ENCODE measurements at places on chromosomes 7 and 10.

DNA sequence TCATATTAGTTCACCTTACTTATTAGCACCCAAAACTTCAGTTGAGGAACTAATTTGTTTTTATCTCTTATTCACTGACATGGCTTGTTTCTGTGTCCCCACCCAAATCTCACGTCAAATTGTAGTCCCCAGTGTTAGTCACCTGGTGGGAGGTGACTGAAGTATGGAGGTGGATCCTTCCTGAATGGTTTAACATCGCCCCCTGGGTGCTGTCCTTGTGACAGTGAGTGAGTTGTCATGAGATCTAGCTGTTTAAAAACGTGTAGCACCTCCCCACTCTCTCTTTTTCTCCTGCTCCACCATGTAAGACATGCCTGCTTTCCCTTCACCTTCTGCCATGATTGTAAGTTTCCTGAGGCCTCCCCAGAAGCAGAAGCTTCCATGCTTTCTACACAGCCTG is 75.0 kb upstream of the HECTD2 start:
- no peak for DNase-seq

DNA sequence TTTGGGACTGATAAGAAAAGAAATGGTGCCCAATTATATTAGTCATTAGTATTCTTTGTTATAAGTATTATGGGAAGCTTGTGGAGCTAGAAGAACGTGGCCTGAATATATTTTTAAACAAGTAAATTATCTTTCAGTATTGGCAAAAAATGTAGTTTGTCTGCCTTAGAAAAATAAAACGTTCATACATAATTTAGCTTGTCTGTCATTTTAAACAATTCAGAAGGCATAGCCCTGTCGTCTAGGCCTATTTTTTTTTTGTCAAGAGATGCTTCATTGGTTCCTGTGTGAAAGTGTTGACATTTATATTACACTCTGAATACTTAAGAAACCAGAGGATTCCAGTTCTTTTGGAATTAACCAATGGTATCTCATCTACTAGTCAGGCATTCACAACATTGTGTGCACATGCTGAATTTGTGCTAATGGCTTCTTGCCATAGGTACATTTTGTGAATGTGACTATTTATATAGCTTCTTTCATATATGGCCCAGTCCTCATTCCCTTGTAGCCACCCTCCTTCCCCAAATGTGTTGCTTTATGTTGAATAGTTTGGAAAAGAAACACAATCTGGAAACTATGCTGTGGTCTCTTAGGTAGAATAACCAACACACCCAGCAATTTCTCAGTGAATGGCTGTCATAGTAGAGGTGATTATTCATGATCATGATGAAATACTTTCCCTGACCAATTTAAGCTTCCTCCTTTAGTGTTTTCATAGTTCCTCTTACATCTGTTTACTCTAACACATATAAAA is 435.8 kb downstream of the EXOC4 start:
- DNase-seq = no peak

- no peak for DNase-seq
These were observed 168.5 kb upstream of the C7orf33 start for GRCh38 chr7:148422030-148422429.

- DNase-seq = no peak
These were observed 33.4 kb downstream of the TAS2R41 start for GRCh38 chr7:143510854-143511592.

DNA sequence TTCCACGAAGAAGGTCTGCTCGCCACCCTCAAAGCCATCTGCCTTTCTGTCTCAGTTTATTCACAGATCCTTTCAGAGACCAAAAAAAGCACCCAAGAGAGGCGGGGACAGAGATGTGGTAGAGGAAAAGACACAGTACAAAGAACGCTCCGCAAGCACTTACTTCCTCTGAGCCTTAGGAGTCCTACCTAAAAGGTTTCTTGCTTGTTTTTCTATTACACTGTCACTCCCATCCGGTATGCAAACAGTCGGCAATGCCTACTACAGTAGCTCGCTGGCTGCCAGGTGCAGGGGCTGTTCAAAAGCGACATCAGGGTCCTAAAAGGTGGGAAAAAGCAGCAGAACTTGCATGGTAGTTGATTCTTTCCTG is 816 bp downstream of the TECPR1 start:
- peak; percentile 48 for DNase-seq

GRCh38 chr7:151633516-151633812 is 113.8 kb upstream of the RHEB start:
- DNase-seq = no peak

DNA sequence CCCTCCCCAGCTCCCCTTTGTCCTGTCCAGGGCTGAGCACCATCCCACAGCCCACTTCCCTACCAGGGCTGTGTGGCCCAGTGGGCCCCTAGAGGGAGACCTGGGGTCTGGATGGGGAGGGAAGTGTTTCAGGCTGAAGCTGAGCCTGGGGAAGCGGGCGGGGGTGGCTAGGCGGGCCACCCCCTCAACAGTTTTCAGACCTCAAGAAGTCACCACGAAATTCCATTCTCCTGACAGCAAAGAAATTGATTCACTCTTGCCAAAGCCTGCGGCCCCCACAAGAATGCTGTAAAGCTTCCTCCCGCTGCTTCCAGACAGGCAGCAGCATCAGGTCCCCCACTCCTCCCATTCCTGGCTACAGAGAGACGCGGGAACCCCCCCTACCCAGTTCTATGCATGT is 2.5 kb upstream of the LFNG start:
- no peak for DNase-seq

DNA sequence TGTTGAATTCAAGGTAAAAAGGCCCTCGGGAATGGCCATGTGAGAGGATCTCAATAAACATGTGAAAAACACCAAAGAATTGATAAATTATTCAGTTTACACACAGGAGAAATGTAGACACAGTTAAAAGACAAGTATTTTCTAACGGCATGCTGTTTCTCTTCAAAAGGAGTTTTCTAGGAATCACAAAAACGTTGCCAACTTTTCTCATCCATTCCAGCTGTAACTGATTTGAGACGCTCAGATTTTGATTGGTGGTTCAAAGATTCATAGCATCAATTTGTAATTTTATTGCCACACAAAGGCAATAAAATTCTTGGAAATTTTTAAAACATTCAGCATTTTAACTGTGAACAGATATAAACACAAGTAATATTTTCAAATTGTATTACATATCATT is 384.9 kb upstream of the PFKP start:
- DNase-seq = no peak

DNA sequence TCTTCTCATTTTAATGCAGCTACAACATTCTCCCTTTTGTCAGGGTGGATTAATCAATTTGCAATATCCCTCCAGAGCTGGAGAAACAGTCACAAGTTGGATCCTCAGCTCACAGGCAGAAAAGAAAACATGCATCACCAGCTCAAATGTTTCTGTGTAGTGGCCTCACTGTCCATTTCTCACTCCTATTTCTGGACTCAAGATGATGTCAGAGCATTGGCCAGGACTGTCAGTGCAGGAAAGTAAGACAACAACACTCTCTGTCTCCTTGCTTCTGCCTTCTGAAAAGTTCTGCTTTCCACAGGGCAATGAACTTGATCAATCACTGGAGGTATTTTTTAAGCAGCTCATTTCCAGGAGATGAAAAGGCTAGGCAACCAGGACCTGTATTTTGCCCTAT is 8.2 kb upstream of the SVIL start:
- no peak for DNase-seq

- DNase-seq = no peak
These were observed 234.5 kb upstream of the COBL start for GRCh38 chr7:51551070-51551469.

- DNase-seq = no peak
These were observed 13.5 kb downstream of the IQCE start for GRCh38 chr7:2572101-2572842.

DNA sequence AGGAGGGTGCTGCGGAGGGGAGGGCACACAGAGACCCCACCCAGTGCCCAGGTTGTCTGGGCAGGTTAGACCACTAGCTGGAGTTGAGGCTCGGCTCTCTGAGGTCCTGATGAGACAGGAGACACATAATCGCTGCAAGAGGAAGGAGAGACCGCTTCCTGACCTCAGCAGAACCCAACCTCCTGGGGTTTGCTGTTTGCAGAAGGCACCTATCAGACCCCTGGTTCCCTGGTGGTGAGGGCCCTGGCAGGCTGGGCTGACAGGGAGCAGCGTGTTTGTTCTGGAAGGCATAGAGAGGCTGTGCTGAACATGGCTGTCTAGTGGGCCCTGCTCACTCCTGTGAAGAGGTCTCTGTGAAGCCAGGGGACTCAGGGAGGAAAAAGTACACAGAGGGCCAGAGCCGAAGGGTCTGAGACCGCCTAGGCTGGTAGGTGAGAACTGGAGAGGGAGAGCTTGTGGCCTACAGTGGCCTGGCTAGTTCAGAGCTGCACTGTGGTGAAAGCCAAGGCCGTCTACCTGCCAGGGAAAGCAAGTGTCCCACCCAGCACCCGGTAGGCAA is 39.4 kb upstream of the NPFFR1 start:
- no peak for DNase-seq

GRCh38 chr10:45513551-45513950 is 139.5 kb downstream of the ALOX5 start:
- no peak for DNase-seq

- no peak for DNase-seq
These were observed 411 bp downstream of the BCCIP start for GRCh38 chr10:125823663-125824251.

DNA sequence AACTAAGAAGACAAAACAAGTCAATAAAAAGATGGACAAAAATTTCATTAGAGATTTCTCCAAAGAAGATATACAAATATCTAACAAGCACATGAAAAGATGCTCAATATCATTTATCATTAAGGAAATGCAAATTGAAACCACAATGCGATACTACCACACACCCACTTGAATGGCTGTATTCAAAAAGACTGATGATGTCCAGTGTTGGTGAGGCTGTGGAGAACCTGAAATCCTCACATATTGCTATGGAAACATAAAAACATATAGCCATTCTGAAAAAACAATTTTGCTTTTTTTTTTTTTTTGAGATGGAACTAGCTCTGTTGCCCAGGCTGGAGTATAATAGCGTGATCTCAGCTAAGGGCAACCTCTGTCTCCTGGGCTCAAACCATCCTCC is 124.1 kb upstream of the LAMB4 start:
- no peak for DNase-seq

GRCh38 chr7:154937837-154938236 is 65.1 kb downstream of the PAXIP1 start:
- DNase-seq = no peak

- DNase-seq = no peak
These were observed 53.7 kb upstream of the KDM7A start for GRCh38 chr7:140230516-140230860.

GRCh38 chr10:35517431-35518181 is 87.5 kb upstream of the GJD4 start:
- DNase-seq = no peak

- no peak for DNase-seq
These were observed 6.4 kb downstream of the VAX1 start for GRCh38 chr10:117131376-117132327.

DNA sequence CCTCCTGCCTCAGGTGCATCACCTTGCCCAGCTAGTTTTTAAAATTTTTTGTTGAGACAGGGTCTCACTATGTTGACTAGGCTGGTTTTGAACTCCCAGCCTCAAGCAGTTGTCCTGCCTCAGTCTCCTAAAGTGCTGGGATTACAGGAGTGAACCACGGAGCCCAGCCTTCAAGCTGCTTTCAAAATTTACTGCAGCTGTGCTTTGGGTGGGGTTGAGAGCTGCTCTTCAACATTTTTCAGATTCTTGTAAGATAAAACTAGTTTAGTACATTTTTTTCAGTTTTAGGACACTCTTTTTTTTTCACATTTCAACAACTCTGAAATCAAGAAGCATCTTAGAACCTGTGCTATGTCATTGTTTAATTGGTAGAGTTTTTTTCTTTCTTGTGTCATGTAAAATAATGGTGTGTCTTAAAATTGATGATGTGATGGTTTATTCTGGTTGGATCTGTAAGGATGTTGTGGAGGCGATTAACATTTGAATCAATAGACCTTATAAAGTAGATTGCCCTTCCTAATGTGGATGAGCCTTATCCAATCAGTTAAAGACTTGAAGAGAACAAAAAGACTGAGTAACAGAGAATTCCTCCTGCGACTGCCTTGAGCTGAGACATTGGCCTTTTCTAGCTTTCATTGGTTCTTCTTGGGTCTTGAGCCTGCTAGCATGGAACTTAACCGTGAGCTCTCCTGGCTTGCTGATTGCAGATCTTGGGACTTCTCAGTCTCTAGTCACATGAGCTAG is 13.5 kb downstream of the PLEKHA8 start:
- no peak for DNase-seq

GRCh38 chr10:98010939-98011685 is 19.3 kb downstream of the CRTAC1 start:
- no peak for DNase-seq

DNA sequence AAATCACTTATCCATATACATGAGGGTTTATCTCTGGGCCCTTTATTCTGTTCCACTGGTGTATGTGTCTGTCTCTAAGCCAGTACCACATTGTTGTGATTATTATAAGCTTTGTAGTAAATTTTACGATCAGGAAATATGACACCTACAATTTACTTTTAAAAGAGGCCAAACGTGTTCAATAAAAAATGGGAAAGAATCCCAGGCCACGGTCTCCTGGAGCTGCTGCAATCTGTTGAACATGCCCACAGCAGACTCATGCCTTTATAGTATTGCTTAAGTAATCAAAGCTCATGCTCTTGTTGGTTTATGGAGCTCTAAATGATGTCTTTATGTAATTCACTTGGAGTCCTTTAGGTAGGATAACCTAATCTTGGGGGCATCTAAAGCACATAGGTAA is 273.0 kb downstream of the ZMYND11 start:
- no peak for DNase-seq

GRCh38 chr7:106270122-106270977 is 14.4 kb downstream of the NAMPT start:
- no peak for DNase-seq

DNA sequence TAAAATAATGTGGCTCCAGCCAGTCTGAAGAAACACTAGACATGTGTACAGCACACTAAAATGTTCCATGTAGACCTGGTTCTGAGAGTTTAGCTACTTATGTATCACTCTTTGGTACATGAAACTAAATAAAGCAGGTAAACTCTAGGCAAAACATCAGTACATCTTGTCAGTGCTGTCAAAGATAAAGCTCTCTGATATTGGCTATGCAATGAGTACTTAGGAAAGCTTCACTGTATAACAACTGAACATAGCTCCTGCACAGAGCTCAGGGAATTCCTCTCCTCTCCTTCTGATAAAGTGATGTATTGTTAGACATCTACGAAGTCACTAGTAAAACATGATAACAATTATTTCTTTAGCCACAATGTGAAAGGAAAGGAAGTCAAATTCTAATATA is 3.5 kb downstream of the LRRN3 start:
- DNase-seq = no peak

GRCh38 chr7:130912862-130913638 is 179.0 kb upstream of the KLF14 start:
- peak; percentile 73 for DNase-seq

- DNase-seq = no peak
These were observed 44.3 kb upstream of the MSMB start for GRCh38 chr10:46090258-46090812.

GRCh38 chr7:115008465-115009114 is 86.7 kb downstream of the MDFIC start:
- no peak for DNase-seq

GRCh38 chr10:26242706-26243350 is 26.3 kb downstream of the GAD2 start:
- DNase-seq = no peak

GRCh38 chr10:21290499-21291160 is 234.9 kb downstream of the SKIDA1 start:
- DNase-seq = no peak

- DNase-seq = no peak
These were observed 77.0 kb upstream of the INHBA start for GRCh38 chr7:41779918-41780317.
